ENCODE measurements at places on chromosomes 6 and 20.

GRCh38 chr20:60581606-60582115 is 623.4 kb downstream of the CDH26 start:
- no peak for DNase-seq

DNA sequence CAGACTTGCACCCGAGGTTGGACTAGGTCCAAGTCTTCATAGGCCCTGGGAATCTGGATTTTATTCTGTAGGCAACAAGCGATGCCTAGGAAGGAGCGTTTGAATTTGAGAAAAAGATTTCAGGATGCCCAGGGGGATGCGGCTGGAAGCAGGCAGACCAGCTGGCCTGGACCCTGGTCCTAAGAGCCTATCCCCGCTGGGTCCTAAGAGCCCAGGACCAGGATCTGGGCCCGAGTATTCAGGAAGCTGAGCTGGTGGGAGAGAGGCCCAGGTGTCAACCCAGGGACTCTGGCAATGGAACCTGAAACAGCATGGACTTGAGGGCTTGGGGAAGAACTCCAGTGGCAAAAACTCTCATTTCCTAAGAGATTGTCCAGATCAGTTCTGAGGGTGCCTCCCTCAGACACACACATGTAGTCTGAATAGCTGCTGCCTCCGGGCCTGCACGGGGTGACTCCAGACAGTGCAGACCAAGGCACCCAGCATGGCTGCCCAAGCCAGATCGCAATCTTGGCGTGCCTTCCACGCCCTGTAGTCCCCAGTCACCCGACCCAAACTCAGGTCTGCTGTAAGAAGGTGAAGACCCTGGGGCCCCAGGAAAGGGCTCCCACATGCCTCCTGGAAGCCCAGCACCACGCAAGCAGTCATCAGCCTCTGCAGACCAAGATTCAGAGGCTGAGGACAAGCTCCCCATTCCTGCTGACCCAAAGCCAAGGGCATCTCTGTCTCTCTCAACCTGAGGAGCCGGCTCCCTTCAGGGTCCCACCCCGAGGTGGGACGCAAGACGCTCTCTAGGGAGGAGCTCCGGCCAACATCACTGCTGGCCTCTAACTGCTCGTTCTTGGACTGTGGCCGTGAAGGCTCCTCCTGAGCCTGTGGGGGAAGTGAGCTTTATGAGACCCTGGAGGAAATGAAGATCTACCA is 34.4 kb downstream of the RRBP1 start:
- DNase-seq, result no peak

- DNase-seq, result peak; percentile 62
Observed at GRCh38 chr20:22106308-22106938, 401.0 kb downstream of the PAX1 start.

DNA sequence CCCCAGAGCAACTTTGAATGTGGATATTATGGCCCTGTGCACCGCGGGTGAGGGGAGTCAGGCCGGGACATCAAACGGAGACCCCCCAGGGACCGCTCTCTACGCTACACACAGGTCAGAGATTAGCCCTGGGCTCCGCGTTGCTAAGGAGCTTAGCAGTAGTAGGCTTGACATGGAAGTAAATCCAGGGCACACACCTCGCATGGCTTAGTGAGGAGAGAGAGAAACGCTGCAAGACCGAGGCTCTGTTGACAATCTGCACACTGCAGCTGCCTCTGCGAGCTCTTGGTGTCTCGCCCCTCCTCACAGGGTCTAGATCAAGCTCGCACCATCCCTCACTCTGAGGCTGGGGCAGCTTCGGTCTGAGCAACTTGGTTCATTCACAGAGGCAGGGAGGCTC is 116.1 kb upstream of the CDH4 start:
- no peak for DNase-seq

DNA sequence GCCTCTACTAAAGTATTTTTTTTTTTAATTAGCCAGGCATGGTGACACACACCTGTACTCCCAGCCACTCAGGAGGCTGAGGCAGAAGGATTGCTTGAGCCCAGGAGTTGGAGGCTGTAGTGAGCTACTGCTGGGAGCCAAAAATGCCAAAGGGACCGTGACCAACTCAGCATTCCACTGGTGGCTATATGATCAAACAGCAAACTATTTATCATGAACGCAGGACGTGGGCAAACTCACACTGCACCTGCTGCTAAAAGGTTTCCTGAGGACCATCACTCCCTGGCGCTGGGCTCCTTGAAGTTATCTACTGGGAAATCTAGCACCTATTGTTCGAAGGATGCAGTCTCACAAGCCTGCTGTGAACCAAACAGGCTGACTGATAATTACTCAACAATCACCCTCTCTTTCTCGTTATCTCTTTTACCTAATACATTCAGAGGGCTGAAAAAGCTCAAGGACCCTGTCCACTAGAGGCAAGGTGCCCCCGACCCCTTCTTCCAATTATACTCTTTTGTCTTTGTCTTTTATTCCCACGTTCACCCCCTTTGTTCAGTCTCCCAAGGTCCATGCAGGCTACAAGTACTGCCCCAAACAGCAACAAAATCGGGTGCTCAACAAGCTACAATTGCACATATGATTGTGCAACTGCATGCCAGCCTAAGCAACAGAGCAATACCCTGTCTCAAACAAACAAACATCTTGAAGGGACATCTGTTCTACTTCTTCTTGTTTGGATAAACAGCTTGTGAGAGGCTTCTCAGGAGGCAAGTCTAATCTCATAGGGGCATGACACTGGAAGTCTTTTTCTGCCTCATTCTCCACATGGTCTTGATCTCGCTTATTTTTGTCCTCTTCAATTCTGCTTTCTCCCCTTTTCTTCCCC is 47.7 kb upstream of the PLN start:
- no peak for DNase-seq

- DNase-seq, result peak; percentile 59
Observed at GRCh38 chr6:13261464-13261994, 66.8 kb downstream of the TBC1D7 start.

DNA sequence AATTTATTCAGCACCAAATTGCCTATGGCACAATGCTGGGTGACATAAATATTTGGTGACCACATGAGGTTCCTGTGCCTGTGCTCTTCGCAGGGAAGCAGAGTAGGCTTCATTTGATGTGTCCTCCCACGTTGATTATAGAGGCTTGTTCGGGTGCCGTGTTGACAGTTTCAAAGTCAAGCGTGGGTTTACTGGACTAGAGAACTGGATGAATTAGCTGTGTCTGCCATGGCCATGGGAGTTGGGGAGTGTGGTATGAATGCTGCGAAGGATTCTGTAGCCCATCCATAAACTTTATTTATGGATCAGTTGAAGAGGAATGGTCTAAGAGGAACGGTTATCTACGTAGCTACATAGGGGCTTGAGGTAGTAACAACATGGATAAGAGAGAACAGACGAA is 11.0 kb downstream of the CD109 start:
- no peak for DNase-seq

GRCh38 chr6:139982652-139983295 is 608.3 kb upstream of the CITED2 start:
- peak; percentile 30 for DNase-seq

DNA sequence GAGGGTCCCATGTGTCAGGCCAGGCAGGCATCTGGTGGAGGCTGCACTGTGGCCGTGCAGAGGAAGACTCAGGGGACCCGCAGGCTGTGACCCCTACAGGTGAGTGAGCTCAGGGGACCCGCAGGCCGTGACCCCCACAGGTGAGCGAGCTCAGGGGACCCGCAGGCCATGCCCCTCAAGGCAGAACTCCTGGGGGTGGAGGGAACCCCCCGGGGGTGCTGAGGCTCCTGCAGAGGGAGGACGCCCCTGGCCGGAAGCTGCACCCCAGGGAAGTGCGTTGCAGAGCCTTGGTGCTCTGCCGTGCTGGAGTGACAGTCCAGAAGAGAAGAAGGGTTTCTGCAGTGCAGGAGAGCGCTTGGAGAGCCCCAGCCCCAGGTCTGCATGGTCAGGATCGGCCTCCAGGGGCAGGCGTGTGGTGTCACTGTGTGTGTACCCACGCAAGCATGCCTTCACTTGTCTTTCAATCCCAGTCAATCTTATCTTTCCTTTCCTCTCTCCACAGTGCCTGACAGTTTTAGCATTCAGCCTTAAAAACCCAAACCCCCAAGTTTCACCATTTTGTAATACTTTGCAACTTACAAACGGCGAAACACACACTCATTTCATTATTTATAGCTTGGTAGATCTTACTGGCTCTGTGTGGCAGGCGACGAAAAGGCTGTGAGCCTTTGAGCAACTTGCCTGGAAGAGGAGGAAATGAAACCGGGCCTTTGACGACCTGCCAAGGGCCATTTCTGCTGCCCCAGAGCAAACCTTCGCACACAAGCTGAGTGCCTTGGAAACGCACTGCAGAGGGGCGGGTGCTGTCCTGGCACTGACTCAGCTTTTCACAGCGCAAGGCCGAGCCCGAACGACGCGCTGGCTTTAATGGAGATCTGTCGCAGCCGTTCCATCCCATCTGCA is 101.4 kb upstream of the AGPAT4 start:
- DNase-seq, result peak; percentile 8

GRCh38 chr6:106142876-106143431 is 56.8 kb downstream of the PRDM1 start:
- DNase-seq, result no peak

- no peak for DNase-seq
Observed at GRCh38 chr20:38202982-38203293, 37.9 kb upstream of the TGM2 start.

GRCh38 chr6:138310294-138310693 is 67.4 kb upstream of the SMIM28 start:
- DNase-seq, result peak; percentile 58

DNA sequence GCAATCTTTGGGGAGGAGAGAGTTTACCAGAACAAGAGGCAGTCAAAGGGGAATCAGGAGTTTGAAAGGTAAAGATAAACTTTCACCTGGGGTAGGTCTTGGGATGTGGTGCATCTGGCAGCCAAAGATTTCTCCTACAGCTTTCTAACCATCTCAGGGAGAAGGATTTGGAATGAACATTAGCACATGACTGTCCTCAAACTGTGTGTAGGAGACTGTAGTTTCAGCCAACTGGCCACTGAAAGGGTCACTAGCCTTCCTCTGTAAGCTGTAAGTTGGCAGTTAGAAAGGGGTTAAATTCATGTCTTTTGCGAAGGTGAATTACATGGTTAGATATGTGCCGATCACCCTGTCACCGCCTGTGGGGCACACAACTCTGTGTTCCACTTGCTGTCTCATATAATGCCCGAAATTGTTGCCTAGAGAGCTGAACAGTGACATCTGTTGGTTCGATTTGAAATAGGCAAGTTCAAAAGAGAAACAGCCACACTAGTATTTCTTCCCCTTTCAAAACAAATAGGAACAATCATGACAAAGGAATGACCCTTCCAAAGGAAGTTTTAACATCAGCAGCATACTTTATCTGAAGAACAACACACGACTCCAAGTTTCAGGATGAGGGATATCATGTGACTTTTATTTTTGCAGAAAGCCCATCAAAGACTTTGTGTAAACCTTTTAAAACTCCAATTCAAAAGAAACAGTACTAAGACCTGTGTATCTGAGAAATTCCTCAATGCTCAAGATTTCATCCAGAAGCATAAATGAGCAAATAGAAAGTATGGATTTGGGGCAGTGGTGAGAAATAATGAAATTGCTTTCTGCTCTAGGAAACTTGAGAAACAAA is 1.1 kb upstream of the OPN5 start:
- DNase-seq, result peak; percentile 83

GRCh38 chr6:79399499-79399898 is 137.7 kb downstream of the LCA5 start:
- no peak for DNase-seq

GRCh38 chr6:129102741-129103140 is 219.8 kb downstream of the LAMA2 start:
- DNase-seq, result no peak

GRCh38 chr6:154403788-154404187 is 47.2 kb upstream of the IPCEF1 start:
- peak; percentile 27 for DNase-seq

- no peak for DNase-seq
Observed at GRCh38 chr6:143468026-143468425, 17.4 kb downstream of the PEX3 start.

- DNase-seq, result peak; percentile 79
Observed at GRCh38 chr6:80468398-80468797, 361.9 kb downstream of the BCKDHB start.

GRCh38 chr20:59634435-59635005 is 30.2 kb downstream of the PHACTR3 start:
- no peak for DNase-seq

DNA sequence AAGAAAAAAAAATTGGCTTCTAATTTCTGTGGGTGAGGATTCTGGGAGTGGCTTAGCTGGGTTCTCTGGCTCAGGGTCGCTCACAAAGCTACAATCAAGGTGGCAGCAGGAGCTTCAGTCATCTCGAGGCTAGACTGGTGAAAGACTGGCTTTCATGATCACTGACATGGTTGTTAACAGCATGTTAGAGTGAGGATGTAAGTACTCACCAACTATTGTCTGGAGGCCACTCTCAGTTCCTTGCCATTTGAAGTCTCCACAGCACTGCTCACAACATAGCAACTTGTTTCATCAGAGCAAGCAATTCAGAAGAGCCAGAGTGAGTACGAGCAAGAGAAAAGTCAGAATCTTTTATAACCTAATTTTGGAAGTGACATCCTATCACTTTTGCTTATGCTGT is 145.7 kb upstream of the PRSS16 start:
- peak; percentile 12 for DNase-seq

DNA sequence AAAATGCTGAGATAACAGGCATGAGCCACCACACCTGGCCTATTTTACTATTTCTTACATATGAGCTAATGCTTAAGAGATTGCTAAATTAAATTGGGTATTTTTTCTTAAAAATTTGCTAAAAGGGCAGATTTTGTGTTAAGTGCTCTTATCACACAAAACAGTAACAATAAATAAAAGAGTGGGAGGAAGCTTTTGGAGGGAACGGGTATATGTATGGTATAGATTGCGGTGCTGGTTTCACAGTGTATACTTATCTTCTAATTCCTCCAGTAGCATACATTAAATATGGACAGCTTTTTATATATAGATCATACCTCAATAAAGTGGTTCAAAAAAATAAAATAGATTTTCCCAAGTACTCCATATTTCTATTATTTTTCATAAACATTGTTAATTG is 39.4 kb upstream of the FABP7 start:
- no peak for DNase-seq

- no peak for DNase-seq
Observed at GRCh38 chr6:36514554-36515456, 32.5 kb downstream of the STK38 start.

- no peak for DNase-seq
Observed at GRCh38 chr6:84791233-84791632, 26.8 kb upstream of the TBX18 start.

DNA sequence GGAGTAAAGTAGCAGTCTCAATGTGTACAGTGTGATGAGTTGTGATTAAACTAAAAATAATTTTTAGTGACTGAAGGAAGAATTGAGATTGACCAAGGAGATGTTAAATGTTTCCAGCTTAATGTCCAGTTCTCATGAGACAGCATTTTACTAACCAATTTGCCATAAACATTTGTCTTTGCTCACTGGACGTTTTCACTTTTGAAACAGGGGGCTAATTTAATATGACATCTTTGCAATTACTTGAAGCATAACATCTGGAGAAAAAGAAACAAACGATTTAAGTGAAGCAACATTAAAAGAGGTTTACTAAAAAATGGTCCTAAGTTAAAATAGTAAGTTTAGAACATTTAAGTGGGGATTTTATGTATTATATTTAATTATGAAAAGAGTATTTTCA is 443.8 kb downstream of the BCKDHB start:
- no peak for DNase-seq

GRCh38 chr20:10687895-10688294 is 14.1 kb upstream of the JAG1 start:
- no peak for DNase-seq

Measured in DMS53 (cell line).